Left lung (tissue), 14 donors: ENCODE measurements at places on chromosomes 4 and X. TPM values are rescaled to one million over a fixed set of nuclear protein-coding genes. Genes with fewer than 3 reads are reported as not detected.

- H3K4me1 ChIP-seq = peaks cover 18% of the 10 kb centered on the region
- H3K27me3 ChIP-seq = peaks cover 7% of the 10 kb centered on the region
- no peak for DNase-seq
Measured at GRCh38 chrX:96688789-96689188, 4.1 kb downstream of the DIAPH2 start.

DNA sequence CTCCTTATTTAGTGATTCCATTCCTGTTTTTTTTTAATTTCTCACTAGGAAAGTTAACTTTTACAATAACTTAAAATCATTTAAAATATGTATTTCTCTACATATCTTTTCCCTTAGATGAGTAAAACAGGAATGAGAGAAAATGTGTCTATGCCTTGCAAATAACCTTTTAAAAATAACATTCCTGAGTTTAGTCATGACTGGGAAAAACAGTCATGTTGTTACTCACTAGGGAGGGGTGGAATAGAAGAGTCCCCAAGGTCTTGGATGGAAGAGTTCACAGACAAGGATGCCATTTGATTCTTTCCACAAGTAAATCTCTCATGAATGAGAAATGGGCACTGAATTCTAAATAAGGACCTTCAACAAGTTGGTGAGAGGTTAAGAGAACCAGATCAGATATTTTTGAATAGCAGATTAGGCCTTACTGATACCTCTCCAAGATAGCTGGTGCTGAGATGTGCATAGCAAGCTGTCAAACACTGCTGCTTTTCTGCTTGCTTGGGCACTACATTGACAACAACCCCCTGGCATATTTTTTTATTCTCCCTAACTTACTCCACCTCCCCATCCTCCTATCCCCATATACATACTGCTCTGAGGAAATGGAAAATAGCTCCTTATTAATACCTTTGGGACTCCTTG lies 25.1 kb downstream of the UGDH start:
- DNase-seq = no peak
- no peaks in the 10 kb centered on the region for H3K4me1 ChIP-seq
- H3K27me3 ChIP-seq = no peaks in the 10 kb centered on the region
- H3K27ac ChIP-seq = no peak overlapping the region

The CYLC1 gene
- not detected for total RNA-seq

DNA sequence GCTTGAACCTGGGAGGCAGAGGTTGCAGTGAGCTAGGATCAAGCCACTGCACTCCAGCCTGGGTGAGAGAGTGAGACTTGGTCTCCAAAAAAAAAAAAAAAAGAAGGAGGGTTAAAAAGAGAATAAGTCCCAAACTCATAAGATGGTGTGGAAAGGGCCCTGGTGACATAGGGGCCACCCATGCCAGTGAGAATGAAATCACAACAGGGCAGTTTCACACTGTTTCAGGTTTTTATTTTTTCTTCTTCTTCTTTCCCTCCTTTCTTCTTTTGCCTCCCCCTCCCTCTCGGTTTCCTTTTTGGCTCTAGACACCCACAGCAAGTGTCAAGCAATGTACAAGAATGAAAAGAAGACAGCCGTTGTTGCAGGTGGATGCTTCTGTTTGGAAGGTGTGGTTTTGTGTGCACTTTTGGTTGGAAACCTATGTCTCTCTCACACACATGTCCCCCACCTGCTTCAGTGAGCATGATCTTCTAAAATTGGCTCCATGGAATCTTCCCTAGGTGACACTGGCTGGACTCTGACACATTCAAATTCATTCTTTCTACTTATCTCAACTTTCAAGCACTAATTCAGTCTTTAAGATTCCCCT lies 14.4 kb upstream of the TLR8 start:
- H3K27ac ChIP-seq = no peak overlapping the region
- DNase-seq = no peak
- no peaks in the 10 kb centered on the region for H3K4me1 ChIP-seq
- H3K27me3 ChIP-seq = no peaks in the 10 kb centered on the region
- no peak overlapping the region for H3K4me3 ChIP-seq

GRCh38 chrX:118058924-118059323 lies 57.7 kb downstream of the KLHL13 start:
- no peaks in the 10 kb centered on the region for H3K4me1 ChIP-seq
- no peak overlapping the region for H3K27ac ChIP-seq
- no peak for DNase-seq
- H3K27me3 ChIP-seq = no peaks in the 10 kb centered on the region
- H3K36me3 ChIP-seq = no peaks in the 10 kb centered on the region

DNA sequence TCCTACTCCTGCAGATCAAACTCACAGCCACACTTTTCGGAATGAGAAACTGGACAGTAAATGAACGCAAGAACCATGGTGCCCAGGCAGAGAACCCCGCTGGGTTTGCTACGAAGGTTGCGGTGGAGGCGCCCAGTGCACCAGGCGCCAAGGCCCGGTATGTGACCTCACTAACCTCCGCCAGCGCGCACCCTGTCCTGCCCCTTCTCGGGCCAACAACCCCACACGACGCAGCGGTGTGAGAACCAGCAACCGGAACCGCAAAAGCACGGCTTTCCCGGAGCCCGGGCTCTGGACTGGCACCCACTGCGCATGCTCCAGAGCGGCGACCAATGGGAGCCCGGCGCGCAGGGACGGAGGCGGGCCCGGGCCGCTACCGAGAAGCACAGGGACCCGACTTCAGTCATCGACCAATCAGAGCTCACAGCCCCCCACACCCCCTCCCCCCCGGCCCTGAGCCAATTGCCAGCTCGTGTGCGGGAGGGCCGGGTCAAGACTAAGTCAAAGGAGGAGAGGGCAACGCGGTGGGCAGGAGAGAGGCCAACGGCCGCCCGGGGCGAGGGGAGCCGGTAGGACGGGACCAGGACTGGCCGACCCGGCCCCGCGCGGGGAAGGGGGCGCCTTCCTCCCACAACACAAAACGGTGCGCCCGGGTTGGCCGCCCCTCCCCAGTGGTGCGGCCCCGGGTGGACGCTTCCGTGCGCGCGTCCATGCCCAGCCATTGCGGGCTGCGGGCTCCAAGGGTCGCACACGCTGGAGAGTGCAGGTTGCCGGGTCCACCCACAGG lies 7.3 kb upstream of the WAS start:
- no peaks in the 10 kb centered on the region for H3K4me1 ChIP-seq
- no peaks in the 10 kb centered on the region for H3K27me3 ChIP-seq
- DNase-seq = peak; percentile 91
- peak overlapping the region; percentile 88 for H3K27ac ChIP-seq
- H3K4me3 ChIP-seq = peak overlapping the region; percentile 55

The MAOA gene
- 159 TPM for total RNA-seq

DNA sequence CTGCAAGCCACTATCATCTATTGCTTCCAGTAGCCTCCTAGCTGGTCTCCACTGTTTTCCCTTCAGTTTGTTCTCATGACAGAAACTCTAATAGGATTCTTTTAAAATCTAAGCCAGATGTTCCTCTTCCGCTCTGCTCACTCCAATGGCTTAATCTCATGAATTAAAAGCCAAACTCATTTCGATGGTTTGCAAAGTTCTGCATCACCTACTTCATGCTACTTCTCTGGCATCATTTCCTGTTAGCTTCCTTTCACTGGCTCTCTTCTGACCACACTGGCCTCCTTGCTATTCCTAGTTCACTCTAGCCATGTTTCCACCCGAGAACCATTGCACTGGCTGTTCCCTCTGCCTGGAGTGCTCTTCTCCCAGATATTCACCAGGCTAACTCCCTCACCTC lies 102.0 kb upstream of the LSM6 start:
- H3K27ac ChIP-seq = no peak overlapping the region
- H3K27me3 ChIP-seq = no peaks in the 10 kb centered on the region
- H3K4me1 ChIP-seq = no peaks in the 10 kb centered on the region
- no peak for DNase-seq

The NOX1 gene
- total RNA-seq = not detected
